ENCODE measurements at places on chromosomes 16 and 17.
A peak's percentile ranks its signal among the peaks of the same experiment; 100 is the strongest.

- no peak for DNase-seq
- H3K4me3 ChIP-seq, result no peak overlapping the region
- H3K4me1 ChIP-seq, result peaks cover 10% of the 10 kb centered on the region
- no peak overlapping the region for H3K27ac ChIP-seq
- H3K27me3 ChIP-seq, result peaks cover 8% of the 10 kb centered on the region
Observed at GRCh38 chr16:86960266-86960665, 356.9 kb downstream of the C16orf95 start.

DNA sequence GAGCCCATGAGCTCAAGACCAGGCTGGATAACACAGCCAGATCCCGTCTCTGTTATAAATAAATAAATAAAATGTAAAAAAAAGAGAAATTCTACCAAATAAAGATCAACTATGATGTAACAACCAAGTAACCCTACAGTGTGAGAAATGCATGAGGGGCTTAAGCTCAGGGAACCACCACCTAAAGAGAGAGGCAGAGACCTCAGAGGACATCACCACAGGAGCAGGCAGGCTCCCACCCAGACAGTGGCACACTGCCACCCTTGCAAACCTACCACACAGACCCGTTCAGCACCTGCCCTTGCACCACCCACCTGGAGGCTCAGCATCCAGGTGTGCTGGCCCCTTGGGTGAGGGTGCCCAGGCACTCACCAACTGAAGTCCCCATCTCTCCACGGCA lies 45.6 kb downstream of the ANKRD11 start:
- H3K27ac ChIP-seq, result no peak overlapping the region
- no peak for DNase-seq
- H3K27me3 ChIP-seq, result peaks cover 16% of the 10 kb centered on the region
- H3K4me3 ChIP-seq, result no peak overlapping the region

DNA sequence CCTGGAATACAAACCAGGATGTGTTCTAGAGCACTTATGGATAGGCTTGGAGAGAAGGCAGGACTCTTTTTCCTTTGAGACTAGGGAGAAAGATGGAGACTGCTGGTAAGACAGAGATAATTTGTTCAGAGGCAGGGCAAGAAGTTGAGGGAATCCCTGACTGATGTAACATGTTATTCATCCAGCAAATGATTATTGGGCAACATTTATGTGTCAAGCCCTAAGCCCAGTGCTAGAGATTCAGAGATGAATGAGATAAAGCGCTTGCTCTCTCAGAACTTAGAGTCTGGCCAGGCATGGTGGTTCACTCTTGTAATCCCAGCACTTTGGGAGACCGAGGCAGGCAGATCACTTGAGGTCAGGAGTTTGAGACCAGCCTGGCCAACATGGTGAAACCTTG lies 47.8 kb upstream of the NUFIP2 start:
- no peak overlapping the region for H3K4me3 ChIP-seq
- no peak overlapping the region for H3K27ac ChIP-seq
- H3K27me3 ChIP-seq, result peaks cover 3% of the 10 kb centered on the region

DNA sequence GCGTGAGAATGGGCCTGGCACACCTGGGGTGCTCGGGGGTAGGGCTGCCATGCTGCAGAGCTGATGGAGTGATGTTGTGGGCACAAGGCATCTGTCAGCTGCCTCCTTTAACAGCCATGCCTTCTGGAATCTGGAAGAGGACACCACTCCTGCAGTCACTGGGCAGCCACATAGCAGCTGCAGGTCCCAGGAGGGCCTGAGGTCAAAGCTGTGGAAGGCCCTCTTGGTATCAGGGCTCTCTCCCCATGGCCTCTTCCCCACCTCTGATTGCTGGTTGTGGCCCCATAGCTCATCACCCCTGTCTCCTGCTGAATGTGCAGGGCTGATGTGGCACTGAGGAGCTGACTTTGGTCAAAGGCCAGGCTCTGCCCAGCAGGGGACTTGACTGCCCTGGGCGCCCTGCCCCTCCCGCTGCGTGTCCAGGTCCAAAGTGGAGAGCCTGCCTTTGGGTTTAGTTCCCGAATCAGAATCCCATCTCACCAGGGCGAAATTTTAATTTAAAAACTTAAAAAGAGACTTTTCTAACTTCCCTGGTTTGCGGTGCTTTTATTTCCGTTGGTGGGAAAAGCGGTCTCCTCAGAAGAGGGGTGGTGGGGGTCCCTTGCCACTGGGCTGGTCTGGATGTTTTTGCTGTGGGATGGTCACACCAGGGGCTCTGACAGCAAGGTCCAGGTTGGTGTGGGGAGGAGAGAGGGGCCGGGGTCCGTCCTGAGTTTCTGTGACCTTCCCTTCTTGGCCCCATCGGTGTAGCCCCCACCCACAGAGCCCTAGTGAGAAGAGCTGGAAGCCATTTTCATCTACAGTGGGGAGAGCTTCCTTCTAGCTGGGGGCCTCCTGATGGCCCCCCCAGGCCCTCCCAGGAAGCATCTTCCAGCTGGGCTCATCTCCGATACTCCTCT lies 5.9 kb downstream of the UBALD2 start:
- H3K27me3 ChIP-seq, result peaks cover 35% of the 10 kb centered on the region
- peaks cover 55% of the 10 kb centered on the region for H3K4me1 ChIP-seq
- H3K36me3 ChIP-seq, result no peaks in the 10 kb centered on the region

GRCh38 chr17:77233635-77234334 lies 93.0 kb downstream of the SEC14L1 start:
- no peaks in the 10 kb centered on the region for H3K27me3 ChIP-seq
- H3K4me3 ChIP-seq, result peak overlapping the region; percentile 8
- no peak for DNase-seq
- H3K4me1 ChIP-seq, result peaks cover 29% of the 10 kb centered on the region

DNA sequence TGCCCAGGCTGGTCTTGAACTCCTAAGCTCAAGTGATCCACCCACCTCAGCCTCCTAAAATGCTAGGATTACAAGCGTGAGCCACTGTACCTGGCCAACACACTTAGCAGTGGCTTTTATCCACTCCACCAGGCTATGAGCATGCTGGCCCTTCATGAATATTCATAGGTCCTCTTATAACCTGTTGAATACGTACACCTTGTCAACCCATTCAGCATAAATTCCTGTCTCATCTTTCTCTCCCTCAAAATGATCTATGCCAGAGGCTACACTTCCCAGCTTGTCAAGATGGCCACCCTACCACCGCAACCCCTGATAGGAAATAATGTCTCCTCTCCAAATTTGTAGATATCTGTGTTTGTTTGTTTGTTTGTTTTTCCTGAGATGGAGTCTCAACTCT lies 11.0 kb upstream of the ZG16 start:
- no peak overlapping the region for H3K4me3 ChIP-seq
- H3K27me3 ChIP-seq, result peaks cover 2% of the 10 kb centered on the region
- H3K36me3 ChIP-seq, result no peaks in the 10 kb centered on the region
- H3K4me1 ChIP-seq, result peaks cover 9% of the 10 kb centered on the region
- no peak for DNase-seq
- H3K27ac ChIP-seq, result no peak overlapping the region

DNA sequence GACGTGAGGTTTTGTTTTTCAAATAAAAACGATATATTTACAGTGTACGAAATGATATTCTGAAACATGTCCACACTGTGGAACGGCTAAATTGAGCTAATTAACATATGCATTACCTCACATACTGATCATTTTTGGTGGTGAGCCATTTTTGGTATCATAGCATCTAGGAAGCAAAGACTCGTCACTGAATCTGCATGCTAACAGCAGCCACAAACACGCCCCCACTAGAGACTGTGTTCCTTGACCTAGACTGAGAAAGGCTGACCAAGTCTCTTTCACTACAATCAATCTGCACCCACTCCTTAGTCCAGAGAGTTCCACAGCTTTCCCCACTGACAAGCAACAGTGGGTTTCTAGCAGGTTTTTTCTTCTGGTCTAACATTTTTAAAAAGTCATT lies 29.5 kb downstream of the NPLOC4 start:
- H3K4me3 ChIP-seq, result no peak overlapping the region
- no peaks in the 10 kb centered on the region for H3K27me3 ChIP-seq
- peaks cover 15% of the 10 kb centered on the region for H3K4me1 ChIP-seq
- H3K36me3 ChIP-seq, result peaks cover 9% of the 10 kb centered on the region
- H3K27ac ChIP-seq, result peak overlapping the region; percentile 17
- DNase-seq, result no peak

GRCh38 chr16:69469807-69470561 lies 45.6 kb downstream of the CYB5B start:
- no peak for DNase-seq
- H3K27ac ChIP-seq, result peak overlapping the region; percentile 74
- H3K4me1 ChIP-seq, result peaks cover 44% of the 10 kb centered on the region
- H3K4me3 ChIP-seq, result peak overlapping the region; percentile 1
- H3K36me3 ChIP-seq, result peaks cover 3% of the 10 kb centered on the region

- peaks cover 9% of the 10 kb centered on the region for H3K27me3 ChIP-seq
- no peak overlapping the region for H3K4me3 ChIP-seq
- no peaks in the 10 kb centered on the region for H3K36me3 ChIP-seq
- no peak for DNase-seq
Observed at GRCh38 chr17:44552361-44552760, 4.9 kb upstream of the FZD2 start.

GRCh38 chr17:31397256-31397939 lies 5.9 kb downstream of the RAB11FIP4 start:
- DNase-seq, result no peak
- no peak overlapping the region for H3K27ac ChIP-seq
- H3K27me3 ChIP-seq, result peaks cover 8% of the 10 kb centered on the region

DNA sequence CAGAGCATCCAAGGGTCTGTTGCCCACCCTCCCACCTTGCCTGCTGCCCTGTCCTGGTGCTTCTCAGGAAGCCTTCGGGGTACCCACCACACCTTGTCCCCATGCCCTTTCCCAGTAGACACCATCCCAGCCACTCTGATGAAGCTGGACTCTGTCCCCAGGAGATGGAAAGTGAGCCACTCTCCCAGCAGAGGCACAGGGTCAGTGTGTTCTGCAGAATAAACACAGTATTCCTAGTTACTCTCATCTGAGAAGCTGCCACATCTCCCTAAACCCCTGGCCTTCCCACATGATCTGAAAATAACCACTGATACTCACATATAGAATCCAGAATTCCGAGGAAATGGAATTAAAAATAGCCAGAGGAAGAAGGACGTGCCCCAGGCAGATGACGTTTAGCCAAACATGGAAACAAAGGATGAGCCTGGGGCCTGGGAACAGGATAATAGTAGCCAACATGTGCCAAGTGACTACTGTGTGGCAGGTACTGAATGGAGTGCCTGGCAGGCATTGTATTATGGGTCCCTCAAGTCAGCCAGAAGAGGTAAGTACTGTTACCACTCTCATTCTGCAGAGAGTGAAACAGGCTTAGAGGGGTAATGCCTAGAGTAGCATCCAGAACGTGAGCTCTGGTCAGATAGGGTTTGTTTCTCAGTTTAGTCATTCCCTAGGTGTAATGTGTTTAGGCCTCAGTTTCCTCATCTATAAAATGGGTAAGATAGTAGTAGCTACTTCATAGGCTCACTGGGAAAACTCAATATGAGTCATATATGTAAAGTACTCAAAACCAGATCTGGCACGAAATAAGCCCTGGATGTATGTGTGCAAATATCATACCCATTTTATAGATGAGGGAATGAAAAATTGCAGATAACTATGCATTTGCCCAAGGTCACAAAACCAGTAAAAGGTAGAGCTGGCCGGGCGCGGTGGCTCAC lies 20.8 kb upstream of the PEMT start:
- no peaks in the 10 kb centered on the region for H3K27me3 ChIP-seq
- no peak overlapping the region for H3K27ac ChIP-seq
- no peaks in the 10 kb centered on the region for H3K36me3 ChIP-seq
- no peak for DNase-seq
- H3K4me1 ChIP-seq, result peaks cover 4% of the 10 kb centered on the region

DNA sequence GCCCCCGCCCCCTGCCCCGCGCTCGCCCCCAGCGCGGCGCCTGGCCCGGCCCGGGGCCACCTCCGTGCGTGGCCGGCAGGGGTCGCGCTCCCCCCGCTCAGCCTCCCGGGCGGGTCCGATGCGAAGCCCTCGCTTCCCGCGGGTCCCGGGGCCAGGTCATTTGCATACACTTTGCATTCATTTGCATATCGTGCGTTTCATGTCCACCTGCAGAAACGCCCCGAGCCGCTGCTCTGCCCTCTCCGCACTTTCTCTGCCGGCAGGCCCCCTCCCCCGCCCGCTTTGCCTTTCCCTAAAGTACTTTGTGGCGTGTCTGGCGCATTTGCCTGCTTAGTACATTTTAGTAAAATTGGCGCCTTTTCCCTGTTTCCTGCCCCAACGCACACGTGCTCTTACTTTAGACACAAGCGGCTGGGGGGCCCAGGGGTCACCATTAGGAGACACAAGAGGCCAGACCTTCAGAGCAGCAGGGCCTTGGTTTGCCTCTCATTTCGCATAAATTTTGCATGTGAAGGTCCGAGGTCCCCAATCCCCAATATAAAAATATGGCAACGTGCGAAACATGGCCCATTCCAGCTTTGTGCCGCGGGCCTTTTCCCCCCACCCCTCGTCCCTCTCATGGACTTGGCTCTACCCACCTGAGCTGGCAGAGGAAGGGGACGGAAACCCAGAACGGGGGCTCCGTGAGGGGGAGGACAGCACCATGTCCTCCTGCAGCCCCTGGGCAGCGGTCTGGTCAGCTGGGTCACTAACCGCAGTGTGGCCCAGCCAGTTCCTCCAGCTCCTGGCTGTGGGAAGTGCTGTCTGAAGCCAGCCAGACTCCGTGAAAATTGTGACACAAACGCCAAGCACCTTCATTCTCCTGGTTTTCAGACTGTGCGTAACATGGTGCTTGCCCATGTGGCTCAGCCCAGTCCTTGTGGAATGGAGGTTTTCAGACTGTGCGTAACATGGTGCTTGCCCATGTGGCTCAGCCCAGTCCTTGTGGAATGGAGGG lies 34.8 kb downstream of the CBFA2T3 start:
- peaks cover 10% of the 10 kb centered on the region for H3K27me3 ChIP-seq
- no peaks in the 10 kb centered on the region for H3K36me3 ChIP-seq
- H3K4me3 ChIP-seq, result peak overlapping the region; percentile 64
- peaks cover 9% of the 10 kb centered on the region for H3K4me1 ChIP-seq

DNA sequence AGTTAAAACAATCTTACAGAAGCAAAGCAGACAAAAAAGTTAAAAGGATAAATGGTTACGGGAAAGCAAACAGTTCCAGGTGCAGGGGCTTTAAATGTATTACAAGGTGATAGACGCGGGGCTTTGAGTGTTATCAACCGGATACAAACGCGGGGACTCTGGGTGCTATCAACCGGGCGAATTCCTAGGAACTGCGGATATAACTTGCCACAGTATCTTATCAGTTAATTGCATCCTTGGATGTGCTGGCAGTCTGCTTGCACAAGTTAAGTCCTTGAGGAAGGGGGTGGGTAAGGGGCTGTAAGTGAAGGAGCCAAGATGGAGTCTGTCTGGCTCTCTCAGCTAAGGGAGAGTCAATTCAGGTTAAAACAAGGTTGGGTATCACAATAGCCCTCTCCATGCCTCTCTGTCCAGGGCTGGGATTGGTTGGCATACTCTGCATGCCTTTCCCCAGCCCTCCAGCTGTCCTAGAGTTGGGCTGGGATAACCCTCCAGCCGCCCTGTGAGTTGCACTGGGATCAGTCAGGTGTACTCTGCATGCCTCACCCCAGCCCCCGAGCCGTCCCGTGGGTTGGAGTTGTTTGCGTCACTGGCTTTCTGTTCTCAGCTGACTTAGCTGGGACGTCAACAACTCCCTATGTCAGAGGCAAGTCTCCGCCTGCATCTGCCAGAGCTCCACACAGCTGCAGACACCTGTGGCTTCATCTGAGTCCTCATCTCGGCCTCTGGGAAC lies 40.9 kb downstream of the TMEM235 start:
- no peak overlapping the region for H3K27ac ChIP-seq
- no peak for DNase-seq
- H3K4me3 ChIP-seq, result no peak overlapping the region
- H3K4me1 ChIP-seq, result no peaks in the 10 kb centered on the region
- peaks cover 4% of the 10 kb centered on the region for H3K27me3 ChIP-seq
